Activated CD8-positive, alpha-beta memory T cell treated with anti-CD3 and anti-CD28 coated beads for 4 hours (primary cell): ENCODE measurements at places on chromosomes 11 and 22.

- no peak for DNase-seq
These were observed 42.6 kb downstream of the SC5D start for GRCh38 chr11:121334973-121335710.

- DNase-seq: no peak
These were observed 11.2 kb upstream of the TMEM184B start for GRCh38 chr22:38284042-38284402.

- DNase-seq: no peak
These were observed 112.2 kb downstream of the TEAD1 start for GRCh38 chr11:12786450-12786849.

DNA sequence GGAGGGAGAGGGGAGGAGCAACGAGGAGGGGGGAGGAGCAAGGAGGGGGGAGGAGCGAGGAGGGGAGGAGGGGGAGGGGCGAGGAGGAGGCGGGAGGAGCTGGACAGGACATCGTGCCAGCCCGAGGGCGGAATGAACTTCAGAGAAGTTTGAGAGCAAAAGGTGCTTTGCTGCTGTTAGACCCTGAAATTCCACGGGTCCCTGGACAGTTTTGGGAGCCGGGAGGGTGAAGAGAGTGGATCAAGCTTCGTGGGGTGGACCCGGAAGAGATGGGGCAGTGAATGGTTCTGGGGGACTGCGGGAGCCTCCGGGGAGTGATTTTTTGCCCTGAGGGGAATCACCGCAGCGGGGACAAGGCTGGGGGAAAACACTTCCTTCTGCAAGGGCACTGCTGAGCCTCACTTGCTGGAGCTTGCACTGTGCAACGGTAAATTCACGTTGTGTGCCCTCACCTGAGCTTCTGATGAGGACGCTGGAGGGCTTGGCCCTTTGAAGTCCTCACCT lies 10.7 kb upstream of the NLRP6 start:
- DNase-seq: no peak

- DNase-seq: no peak
These were observed 25.3 kb downstream of the DUSP8 start for GRCh38 chr11:1546536-1547466.

DNA sequence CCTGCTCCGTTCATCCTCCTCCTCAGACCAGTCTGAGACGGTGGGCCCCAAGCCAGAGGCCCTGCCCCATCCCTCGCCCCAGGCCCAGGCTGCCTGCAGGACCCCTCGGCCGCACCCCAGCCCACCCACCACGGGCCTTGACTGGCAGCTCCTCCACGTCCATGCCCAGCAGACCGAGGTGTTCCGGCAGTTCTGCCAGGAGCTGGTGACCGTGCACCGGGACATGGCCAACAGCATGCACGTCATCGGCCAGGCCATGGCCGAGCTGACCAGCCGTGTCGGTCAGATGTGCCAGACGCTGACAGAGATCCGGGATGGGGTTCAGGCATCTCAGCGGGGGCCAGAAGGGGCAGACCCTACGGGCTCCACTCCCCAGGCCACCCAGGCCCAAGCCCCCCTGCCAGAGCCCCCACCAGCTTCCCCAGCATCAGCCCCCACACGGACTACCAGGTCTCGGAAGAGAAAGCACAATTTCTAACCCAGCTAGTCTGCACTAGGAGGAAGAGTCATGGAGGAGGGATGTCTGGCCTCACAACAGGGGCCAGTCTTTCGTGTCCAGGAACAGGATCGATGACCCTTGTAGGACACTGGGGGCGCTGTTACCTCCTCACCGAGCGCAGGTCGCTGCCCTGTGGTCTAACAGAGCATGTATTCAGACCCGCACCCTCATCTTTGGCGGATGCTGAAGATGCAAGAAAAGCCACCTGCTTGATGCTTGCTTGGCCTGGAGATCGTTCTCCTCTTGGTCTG lies 66.3 kb downstream of the PRDM11 start:
- no peak for DNase-seq

GRCh38 chr22:32979606-32980005 lies 78.6 kb downstream of the SYN3 start:
- DNase-seq: no peak

GRCh38 chr11:12377106-12377823 lies at the start of gene PARVA:
Gene PARVA, plus strand, starts transcription at chr11:12377571. Its CDS starts 77 bp downstream, at chr11:12377648.
- no peak for DNase-seq

- DNase-seq: no peak
These were observed 90.7 kb downstream of the TBC1D22A start for GRCh38 chr22:46853191-46853590.

GRCh38 chr22:30286813-30287647 lies 2.3 kb downstream of the CASTOR1 start:
- DNase-seq: peak; percentile 72

GRCh38 chr22:50236731-50237409 lies 8.0 kb downstream of the TUBGCP6 start:
- no peak for DNase-seq

GRCh38 chr11:104225047-104225446 lies 61.1 kb upstream of the PDGFD start:
- no peak for DNase-seq

- no peak for DNase-seq
These were observed 336.0 kb downstream of the CADM1 start for GRCh38 chr11:115168229-115168671.

DNA sequence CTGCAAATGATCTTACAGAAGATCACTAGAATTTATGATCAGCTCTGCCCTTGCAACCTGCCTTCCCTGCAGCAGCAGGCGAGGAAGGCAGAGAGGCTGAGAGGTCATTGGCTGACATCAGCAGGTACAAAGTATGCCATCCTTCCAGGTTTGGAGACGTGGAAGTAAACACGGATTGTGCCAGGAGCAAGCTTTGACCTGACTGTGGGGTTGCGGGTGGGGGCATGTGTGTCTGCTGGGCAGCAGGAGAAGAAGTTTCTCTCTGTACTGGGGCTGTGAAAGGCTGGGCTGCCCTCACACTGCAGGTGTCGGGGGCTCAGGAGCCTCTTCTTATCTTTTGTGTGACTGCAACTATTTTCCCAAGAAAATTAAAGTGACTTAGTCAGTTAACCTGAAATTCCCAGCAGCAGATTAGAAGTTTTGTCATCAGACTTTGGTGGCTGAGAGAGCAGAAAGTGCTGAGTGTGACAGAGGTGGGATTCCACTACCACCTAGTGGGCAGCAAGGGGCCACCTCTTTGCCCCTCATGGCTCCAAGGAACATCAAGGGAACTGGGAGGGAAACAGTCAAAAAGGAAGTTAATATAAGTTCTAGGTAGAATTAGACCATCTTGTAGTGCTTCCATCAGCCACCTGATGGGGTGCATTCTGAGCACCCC lies 565.9 kb downstream of the ETS1 start:
- DNase-seq: no peak

DNA sequence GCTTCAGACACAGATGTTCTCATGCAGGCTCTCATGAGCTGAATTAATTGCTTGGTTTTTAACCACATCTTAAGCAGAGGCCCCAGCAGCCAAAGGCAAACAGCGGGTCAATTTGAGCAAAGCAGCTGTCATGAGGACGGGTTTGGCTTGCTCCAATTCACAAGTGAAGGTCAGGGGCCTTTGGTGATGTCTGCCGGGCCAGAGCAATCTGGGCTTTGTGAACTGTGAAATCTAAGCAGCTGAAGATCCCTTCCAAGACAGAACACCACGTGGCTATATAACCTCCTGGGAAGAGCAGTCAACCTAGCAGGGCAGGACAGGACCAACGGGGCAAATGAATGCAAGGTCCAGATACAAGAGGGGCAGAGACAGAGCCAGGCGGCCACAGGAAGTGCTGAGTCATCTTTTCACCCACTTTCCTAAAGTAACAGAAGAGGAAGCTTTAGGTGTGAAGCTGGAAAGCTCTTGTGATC lies 187.3 kb upstream of the B3GAT1 start:
- DNase-seq: no peak

DNA sequence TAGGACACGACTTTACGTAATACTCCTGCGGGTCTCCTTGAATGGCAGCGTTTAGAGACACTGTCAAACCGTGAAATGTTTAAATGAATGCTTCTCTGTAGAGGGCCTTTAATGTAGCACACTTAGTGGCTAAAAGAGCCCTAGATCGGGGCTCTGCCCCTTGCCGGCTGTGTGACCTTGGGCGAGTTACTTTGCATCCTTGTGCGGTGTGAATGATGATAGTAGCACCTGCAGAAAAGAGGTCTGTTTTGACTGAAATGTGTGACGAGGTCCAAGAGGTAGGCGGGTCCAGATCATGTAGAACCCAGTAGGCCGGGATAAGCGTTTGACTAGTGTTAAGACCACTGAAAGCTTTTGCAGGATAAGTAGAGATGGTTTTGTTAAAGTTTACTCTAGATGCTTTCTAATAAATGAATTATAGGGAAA lies 866 bp downstream of the MED17 start:
- no peak for DNase-seq

DNA sequence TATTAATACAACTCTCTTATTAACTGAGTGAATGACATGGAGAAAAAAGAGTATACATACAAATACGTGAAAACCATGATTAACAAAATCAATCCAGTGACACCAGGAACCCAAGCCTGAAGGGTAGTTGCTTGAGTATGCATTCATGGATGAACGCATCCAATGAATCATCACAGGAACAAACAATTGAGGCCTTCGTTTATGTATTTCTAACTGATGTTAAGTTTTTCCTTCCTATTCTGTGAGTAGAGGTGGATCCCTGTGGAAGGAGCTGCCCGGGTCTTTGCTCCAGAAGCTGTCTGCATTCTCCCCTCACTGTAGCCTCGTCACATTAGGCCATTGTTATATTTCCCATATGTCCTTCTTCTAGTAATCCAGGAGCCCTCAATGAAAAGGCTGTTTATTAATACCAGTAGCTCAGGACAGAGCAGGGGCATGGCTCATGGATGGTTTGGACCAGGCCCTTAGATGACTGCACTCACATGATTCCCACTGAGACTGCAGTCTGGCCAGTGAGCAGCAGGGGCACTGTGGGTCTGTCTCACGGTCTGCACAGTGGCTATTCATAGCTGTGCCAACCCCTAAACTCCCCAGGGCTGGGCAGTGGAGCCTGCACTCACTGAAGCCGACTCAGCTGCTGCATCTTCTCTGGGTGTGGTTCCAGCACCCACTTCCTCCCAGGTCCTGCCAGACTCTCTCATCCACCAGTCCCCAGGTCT lies 128.1 kb upstream of the TOP3B start:
- DNase-seq: no peak

GRCh38 chr11:72471005-72471898 lies 36.9 kb upstream of the CLPB start:
- DNase-seq: peak; percentile 15

DNA sequence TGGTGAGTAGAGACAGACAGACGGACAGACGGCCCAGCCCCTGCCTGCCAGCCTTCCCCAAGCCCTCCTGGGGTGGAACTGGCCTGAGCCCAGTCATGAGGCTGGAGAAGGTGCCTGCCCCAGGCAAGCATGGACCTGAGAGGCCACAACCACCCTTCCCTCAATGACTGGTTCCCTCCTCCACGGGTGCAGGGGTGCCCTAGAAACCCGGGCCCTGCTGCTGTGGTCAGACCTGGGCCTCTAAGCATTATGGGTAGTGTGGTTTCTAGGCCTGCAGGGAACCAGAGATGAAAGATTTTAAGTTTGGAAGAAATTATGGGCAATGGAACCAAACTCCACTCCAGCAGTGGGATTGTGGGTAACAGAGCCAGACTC lies 13.5 kb downstream of the RHBDD3 start:
- no peak for DNase-seq

- no peak for DNase-seq
These were observed 368.7 kb downstream of the METTL15 start for GRCh38 chr11:28476864-28477263.

DNA sequence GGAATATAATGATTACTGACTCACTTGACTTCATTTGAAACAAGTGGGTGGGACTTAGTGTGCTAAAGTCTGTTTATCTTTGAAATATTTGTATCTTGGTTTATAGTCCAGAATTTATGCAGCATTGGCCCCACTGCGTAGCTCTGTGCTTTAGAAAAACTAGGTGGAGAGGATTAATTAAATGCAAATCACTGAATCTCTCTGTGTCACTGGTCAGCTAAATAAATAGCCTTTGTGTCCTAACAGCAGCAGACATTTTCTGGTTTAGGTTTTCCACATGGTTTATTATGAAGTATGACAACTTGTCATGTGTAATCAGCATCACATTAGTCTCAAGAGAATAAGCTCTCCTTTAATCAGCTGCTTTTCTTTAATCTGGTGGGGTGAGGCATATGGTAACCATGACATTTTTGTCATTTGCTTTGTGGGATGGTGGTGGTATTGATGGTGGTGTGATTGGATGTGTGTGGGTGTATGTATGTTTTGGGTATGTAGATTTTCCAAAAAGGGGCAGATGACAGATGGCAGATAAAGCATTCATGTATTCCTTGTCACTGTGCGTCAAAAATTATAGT lies 33.9 kb downstream of the BCL2L13 start:
- DNase-seq: no peak

- no peak for DNase-seq
These were observed 48.6 kb downstream of the SYT9 start for GRCh38 chr11:7300281-7300680.

GRCh38 chr22:19523240-19524169 lies 705 bp downstream of the CLDN5 start:
- DNase-seq: no peak

DNA sequence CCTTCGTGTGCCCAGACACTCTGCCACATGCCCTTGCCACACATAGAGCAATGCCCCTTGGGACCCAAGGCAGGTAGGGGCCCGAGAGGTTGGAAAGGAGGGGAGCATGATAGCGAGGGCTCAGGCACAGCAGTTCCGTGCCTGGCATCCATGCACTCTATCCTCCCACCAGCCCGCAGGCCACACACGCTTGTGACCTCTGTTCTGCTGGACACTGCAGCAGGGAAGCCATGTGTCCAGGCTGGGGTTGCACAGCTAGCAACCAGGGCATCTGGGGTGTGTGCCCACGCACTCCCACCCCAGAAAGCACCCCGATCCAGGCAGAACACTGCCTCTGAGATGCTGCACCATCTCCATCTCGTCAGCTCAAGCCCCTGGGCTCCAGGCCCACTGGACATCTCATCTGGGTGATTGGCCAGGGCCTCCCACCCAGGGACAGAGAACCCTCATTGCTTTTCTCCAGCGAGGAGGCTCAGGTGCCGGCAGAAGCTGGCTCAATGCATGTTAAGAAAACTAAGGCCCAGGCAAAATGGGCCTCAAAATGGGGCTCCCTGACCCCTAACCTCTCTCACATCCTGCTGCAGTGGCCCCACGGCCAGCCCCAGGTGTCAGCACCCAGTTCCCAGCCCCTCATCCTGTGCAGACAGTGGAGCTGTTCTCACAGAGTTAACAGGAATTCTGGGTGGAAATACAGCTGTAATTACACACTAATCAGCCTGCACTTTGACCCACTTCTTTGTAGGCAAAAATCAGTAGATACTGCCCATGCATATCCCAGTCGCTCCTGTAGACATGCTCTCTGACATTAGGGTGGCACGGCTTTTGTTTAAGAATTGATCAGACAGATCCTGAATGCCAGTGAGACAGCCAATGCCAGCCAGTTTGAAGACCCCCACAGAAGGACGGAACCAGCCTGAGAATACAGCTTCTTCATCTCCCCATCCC lies 173.9 kb upstream of the B3GAT1 start:
- DNase-seq: no peak
